ENCODE measurements at places on chromosomes 4 and X.
A peak's percentile ranks its signal among the peaks of the same experiment; 100 is the strongest.

DNA sequence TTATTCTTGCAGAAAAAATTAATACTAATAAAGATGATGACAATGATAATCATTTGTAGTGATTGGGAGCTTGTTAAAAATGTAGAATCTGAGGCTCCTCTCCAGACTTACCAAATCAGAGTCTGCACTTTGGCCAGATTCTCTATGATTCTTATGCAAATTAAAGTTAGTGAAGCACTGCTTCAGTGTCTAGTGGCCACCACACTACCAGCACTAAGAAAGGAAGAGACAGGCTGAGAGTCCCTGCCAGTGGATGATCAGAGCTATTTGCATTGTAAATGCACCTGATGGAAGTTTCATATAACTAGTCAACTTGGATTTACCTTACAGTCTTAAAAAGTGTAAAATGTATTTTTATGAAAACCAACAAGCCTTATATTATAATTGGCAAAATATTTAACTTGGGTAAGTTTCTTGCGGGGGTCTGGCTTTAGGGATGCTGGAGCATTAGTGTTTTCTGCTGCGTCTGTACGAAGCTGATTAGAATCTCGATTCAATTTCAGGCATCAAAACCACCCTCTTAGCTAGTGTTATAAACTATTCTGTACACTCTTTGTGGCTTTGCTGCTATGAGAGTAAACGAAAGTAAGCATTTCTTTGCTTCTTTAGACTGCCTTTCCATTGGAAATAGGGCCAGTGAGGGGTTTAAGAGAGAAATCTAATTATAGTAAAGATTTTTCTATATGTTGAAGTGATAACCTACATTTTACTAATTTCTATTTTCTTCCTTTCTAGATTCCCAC lies 114.1 kb downstream of the TLL1 start:
- no peak for DNase-seq

- DNase-seq = no peak
Observed at GRCh38 chrX:38704146-38704882, 96.9 kb upstream of the MID1IP1 start.

DNA sequence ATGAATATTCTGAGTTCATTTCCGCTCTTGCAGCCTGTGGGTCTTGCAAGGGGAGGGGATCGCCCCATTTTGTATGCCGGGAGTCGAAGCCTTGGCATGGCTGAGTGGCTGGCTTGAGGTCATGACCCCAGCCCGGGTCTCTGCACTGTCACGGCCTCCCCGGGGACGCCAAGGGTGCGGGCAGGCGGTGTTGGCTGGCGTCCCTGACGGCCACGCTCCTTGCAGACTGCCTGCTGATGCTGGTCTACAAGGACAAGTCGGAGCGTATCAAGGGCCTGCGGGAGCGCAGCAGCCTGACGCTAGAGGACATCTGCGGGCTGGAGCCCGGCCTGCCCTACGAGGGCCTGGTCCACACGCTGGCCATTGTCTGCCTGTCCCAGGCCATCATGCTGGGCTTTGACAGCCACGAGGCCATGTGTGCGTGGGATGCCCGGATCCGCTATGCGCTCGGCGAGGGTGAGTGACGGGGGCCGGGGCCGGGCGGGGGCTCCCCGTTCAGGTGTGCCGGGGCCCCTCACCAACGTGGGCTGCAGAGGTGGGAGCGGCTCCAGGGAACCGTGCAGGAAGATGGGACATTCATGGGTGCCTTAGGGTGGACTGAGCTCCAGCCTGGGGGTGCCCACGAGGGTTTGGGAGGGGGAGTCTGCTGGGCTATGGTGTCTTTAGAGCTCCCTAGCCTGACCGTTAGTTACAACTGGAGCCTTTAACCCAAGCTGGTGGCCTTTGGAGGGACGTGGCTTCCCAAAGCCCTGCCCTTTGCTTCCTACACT lies 10.3 kb downstream of the DOK7 start:
- DNase-seq = no peak

- no peak for DNase-seq
Observed at GRCh38 chr4:181701894-181702293, 541.3 kb upstream of the TENM3 start.

DNA sequence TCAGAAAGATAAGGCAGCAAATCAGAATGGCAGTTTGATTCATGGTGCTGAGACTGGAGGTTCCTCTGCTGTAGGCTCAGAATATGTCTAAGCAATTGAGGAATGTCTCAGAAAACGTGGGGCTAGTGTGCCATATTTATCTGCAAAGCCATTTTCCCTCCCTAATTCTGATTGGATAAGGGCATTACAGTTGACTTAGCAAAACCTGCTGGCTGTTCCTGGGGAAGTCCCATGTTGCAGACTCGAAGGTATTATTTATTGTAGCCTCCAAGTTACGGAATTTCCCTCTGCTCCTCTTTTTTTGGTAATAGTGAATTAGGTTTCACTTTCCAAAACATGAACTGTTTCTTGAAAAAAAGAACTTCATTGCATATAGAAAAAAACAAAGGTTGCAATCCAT lies at the start of gene CXCL10:
Gene CXCL10 (minus strand): TSS at position 109 of the 400 bp plus-strand sequence. CDS start 66 bp downstream, at position 43.
- no peak for DNase-seq

DNA sequence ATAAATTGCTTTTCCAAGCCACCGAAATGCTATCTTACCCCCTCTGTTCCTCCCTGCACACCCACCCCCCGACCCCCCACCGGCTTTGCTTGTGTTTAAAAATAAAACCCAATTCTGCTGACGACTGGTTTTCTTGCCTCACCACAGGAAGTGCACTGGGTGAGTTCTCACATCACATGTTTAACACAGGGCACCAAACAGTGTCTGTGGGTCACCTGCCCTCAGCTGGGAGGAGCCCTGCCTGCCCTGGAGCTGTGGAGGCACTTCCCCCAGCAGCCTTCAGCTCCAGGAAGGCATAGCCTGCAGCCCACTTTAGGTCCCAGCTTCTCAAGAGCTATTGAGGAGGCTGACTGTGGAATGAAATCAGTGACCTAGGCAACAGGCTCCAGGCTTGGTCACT lies 8.8 kb downstream of the TMEM255A start:
- no peak for DNase-seq

GRCh38 chr4:120692964-120693363 lies 229.6 kb downstream of the PRDM5 start:
- peak; percentile 38 for DNase-seq

DNA sequence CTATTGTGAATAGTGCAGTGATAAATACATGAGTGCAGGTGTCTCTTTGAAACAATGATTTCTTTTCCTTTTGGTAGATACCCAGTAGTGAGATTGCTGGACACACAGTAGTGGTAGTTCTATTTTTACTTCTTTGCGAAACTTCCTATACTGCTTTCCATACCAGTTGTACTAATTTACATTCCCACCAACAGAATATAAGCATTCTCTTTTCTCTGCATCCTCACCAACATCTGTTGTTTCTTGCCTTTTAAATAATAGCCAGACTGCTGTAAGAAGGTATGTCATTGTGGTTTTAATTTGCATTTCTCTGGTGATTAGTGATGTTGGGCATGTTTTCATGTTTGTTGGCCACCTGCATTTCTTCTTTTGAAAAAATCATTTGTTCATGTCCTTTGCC lies 105.9 kb downstream of the COL4A6 start:
- no peak for DNase-seq

GRCh38 chrX:55638933-55639332 lies 15.7 kb downstream of the FOXR2 start:
- no peak for DNase-seq

DNA sequence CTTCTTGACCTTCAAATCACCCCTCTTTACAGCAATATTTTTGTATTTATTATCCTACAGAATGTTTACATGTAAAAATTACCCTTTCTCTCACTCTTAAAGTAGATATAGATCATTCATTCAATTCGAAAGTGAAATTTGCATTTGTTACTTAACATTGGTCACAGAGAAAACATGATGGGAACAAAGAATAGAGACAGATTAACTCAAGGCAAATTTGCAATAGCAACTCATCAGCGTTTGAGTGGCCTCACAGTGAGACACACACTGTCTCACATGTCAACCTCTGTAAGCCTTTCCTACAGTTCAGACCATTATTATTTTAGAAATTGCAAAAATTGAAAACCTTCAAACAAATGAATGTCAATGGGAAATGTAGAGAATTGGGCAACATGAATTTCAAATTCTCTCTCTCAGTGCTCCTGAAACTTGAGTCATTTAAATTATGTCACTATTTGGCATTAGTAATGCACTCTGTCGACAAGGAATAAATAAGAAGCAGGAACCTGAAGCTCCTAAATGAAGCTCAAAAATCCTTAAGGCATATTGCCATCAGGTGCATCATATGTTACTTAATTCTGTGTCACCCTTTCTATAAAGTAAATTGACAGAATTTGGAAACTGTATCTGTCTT lies 148.3 kb upstream of the ANXA10 start:
- DNase-seq = no peak

GRCh38 chr4:14987054-14987453 lies 15.2 kb upstream of the CPEB2 start:
- DNase-seq = no peak

GRCh38 chr4:104421566-104421965 lies 73.1 kb downstream of the CXXC4 start:
- DNase-seq = no peak

DNA sequence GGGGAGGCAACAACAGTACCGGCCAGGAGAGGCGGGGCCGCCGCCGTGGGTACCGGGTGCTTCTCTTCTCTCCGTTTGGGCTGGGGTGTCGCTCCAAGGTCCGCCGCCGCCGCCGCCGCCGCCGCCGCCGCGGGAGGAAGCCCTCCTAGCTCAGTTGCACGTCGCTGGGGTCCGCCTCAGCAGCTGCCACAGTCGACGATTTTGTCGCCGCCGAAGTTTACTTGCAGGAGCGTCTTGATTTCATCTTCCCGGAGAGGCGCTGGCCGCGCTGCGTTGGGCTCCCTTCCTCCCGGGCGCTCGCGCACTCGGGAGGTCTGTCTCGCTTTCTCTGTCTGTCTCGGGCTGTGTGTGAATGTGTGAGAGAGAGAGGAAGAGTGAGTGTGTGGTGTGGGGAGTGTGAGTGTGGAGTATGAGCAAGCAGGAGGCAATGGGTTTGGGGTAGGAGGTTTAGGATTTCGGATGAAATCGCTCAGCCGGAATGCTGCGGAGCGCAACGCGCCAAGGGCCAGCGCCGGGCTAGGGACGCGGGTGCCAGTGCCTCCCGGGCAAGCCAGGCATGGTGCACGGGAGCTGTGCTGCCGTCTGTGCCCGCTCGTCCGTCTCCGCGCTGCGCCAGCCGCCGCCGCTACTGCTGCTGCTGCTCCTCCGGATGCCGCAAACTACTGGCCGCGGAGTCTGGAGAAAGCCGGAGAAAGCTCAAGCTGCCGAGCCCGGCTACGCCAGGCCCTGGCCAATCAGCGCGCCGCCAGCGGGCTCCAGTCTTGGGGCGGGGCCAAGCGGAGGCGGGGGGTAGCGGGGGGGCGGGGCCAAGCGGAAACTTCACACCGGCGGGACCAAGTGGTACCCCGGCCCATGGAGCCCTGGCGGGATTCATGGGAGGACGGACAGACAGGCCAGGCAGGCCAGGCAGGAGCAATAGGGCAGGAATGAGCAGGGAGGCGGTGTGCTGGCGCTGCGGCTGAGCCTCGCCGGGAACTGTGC lies at the start of gene PCDH19:
Gene PCDH19 (minus strand): TSS at position 664 of the 981 bp plus-strand sequence. CDS start 1,676 bp downstream, outside the sequence.
- DNase-seq = no peak

GRCh38 chrX:19514791-19515614 lies at the start of gene MAP3K15:
Gene MAP3K15 (minus strand): TSS chrX:19515508. CDS start chrX:19515261, 247 bp downstream.
- peak; percentile 13 for DNase-seq

GRCh38 chrX:153602601-153603000 lies 3.7 kb upstream of the CCNQ start:
- DNase-seq = no peak

DNA sequence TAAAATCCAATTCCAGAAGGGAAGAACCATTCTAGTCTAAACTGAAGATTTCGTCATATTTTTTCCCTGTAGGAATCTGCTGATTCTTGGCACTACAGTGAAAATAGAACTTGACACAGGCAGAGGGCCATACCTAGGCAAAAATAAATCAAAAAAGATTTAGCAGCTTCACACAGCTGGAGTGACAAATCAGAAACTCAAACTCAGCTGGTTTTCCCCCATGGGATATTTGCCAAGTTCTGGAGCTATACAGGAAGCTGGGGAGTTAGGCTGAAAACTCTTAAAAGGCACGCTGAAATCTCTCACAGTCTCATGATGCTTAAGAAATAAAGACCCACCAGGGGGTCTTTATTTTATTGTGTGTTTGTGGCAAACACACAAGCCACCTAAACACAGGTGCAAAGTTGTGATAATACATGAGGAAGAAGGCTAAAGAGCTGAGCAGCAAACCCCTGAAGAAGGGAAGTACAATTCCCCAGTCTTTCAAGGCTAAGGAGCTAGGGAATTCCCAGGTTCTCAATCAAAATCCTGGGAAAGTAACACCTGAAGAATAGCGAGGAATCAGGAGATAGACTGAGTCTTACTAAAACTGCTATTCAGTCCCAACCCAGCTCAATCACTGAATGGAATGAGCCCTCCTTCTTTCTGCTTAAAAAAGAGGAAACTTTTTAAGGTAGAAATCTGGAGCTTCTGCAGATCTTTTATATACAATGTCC lies 32.1 kb upstream of the BEND2 start:
- no peak for DNase-seq

DNA sequence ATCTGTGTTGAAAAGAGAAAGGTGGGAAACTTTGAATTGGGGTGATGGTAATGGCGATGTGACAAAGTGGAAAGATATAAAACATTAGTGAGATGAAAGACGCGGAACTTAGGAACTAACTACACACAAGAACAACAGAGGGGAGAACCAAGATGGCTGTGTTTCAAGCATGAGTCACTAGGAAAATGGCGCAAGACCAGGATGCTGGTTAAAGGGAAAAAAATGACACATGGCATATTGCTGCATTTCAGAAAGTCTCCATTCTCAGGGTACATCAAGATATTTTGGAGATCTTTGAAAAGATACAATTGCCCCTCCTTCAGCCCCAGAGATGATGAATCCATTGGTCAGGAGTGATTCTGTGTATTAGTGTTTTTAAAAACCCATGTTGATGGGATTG lies 164.4 kb downstream of the FBXO8 start:
- no peak for DNase-seq

DNA sequence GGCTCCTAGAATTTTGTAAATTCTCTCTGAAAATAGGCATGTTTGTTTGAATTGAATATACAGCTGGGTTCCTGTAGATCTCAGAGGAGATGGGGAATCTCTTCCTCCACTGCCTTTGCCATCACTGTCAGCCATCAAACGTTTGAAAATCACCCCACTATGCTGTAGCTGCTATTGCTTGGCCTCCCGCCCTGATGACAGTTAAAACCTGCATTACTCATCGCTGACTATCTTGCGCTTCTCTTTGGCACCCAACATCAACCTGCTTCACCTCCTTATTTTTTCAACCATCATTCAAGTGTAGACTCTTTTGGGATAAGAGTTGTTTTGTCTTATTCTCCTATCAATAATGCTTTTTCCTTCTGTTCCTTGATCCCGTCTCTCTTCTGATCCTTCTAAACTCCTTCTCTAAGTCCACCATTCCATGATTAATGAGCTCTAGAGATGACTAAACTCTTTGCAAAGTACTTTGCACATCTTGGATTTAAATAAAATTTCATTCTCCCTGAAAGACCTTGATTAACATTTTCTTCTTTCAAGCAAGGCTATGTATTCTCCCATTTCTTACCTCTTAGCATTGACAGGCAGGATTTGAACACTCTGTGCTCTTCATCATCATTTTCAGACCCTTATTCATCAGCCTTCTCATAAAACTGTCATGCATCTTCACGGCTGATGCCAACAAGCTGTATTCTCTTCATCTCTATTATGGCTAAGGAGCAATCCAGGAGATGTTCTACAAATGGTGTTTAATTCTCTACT lies 133.0 kb downstream of the SNCA start:
- DNase-seq = no peak

All from HepG2 (cell line).